ENCODE measurements at places on chromosomes 2 and 18. TPM values are rescaled to one million over a fixed set of nuclear protein-coding genes. Genes with fewer than 3 reads are reported as not detected.

- no peak for DNase-seq
Observed at GRCh38 chr18:55407191-55407590, 180.8 kb downstream of the TCF4 start.

DNA sequence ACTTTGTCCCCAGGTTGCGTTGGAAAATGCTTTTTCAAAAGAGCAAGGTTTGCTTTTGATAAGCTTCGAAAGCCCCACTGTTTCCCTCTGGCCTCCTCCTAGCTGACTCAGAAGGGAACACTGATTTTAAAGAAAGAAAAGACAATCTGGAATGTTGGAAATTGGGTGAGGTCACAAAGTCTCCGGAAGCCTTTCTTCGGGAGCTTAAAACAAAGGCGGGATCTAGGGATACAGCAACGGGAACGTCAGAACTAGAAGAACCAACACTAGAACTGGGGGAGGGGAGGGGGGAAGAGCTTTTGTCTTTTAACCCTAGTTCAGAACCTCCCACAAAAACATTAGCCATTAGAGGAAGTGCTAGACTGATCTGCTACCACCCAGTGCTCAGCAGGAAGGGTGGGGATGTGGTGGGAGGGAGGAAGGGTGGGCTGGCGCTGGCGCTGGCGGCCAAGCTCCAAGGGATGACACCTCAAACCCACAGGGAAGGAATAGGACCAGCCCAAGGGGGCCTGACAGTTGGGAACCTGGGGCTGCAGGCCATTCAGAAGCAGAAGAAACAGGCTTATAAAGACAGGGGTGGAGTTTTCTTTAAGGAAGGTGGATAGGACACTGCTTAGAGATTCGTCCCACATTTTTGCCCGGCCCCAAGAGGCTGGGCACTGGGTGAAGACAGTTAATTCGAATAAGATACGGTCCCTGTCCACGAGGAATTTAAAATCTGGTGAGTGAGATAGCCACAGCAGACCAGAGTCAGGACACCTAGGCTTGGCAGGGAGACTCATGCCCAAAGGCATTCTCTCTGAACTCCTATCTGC is 1.7 kb downstream of the TMSB10 start:
- peak; percentile 40 for DNase-seq

DNA sequence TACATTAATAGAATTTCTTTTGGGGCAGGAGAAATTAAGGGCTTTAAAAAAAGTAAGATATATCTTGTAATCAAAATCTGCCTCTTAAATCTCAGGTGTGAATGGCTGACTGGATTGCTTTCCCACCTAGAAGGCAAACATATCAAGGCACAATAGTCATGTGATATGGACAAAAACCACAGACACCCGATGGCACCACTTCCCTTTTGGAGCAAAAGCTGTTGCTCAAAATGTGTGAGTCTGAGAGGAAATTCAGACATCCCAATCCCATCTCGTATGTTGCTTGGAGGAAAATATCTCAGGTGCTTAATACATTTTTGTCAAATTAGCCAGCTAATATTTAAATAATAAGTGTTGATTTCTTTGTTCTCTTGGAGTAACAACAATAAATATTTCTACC is 120.7 kb downstream of the KCNF1 start:
- no peak for DNase-seq

DNA sequence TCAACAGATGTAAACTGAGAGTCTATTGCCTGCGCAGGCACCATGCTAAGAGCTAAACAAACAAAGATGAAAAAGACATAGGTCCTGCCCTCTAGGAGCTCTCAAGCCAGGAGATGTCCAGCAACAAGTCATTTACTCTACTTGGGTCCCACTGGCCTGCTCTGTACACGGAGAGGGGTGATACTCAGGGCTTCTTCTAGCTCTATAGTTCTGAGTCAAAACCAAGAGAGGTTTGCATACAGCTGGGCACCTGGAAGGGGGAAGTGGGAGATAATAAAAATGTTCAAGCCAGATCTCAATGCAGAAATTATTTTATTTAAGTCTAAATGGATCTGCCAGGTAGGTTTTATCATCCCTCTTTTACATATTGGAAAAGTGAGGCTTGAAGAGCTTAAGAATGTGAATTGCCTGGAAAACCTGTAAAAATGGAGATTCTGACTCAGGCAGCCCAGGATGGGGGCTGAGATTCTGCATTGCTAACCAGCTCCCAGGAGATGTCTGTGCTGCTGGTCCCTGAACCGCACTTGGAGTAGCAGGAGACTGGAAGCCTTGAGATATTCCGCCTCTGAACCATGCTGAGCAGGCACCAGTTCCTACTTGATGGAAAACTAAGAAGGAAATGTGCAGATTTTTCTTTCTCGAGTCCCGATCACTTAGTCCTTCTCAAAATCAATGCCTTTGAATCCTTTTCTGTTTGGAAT is 201.1 kb downstream of the PRKCE start:
- DNase-seq = no peak

DNA sequence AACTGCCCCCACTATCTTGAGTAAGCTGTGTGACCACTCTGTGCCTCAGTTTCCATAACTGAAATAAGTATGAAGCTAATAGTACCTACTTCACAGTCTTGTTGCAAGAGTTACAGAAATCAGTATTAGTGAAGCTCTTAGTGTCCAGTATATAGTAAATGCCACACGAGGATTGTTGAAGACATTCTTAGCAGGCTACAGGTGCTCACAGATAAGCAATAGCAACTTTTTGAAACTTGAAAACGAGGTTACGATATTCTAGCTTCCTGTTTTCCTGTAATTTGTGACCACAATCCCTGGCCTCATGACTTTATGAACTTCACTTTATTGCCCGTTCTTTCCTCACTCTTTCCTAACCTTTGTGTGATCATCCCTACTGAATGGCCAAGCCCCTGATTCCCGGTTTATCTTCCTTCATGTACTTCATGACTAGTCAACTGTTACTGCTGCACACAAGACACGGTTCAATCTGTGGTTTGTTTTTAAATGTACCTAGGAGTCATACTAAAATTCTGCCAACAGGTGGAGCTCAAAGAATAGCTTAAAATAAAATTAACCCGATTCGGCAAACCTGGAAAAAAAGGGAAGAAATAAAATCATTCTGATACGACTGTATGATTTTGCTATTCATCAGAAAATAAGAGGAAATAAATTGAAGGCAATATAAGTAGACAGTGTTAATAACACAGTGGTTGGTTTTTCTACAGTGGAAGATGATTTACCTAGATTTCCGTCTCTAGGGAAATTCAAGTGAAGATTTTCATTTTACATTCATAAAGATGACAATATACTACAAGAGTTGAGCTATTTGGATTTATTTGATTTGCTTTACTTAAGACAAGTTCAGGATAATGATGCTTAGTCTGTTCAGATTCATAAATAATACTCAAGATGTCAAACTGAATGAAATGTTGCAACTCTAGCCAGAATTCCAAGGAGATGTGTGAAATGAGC is 38.1 kb upstream of the STAT1 start:
- no peak for DNase-seq

DNA sequence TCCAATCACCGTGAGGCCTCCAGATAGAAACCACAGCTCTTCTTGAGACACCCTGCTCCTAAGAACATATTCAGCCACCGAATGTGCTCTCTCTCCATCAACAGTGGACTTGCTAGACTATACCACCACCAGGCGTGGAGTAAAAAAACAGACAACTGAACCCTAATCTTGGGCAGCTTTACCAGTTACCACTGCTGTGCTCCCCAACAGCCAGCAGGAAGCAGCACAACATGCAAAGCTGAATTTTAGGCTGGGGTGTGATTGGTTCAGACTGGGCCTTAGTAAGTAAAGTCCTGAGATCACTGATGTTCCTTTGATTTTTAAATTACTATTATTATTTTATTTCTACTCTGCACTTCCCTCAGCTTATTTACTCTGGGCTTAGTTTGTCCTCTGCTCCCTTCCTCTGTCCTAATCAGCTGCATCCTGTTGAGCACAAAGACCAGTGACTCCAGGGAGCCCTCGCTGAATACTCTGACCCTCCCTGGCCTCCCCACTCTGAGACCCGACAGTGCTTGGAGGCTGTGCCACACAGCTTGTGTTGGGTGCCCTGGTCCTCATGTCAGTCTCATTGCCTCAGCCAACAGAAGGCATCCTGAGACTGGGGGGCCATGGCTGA is 21.9 kb downstream of the MRPL35 start:
- DNase-seq = peak; percentile 43

DNA sequence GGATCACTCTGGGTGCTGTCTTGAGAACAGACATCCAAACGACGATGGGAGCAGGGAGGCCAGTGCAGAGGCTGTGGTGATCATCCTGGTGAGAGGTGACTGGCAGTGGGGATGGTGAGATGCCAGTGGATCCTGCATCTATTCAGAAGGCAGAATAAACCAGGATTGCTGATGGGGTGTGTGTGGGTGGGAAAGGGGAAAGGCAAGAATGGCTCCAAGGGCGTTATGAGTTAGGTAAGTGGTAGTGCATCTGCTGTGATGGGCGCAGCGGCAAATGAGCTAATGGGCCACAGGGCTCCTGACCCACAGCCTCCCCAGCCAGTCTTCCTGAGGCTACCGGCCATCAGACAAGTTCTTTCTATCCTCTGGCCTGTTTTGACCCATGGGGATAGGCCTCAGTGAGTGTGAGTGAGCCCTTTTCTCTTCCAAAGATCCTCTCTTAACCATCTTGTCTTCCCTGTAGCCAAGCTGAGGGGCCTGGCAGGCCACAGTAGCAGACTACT is 29.6 kb downstream of the SERTAD2 start:
- DNase-seq = no peak

DNA sequence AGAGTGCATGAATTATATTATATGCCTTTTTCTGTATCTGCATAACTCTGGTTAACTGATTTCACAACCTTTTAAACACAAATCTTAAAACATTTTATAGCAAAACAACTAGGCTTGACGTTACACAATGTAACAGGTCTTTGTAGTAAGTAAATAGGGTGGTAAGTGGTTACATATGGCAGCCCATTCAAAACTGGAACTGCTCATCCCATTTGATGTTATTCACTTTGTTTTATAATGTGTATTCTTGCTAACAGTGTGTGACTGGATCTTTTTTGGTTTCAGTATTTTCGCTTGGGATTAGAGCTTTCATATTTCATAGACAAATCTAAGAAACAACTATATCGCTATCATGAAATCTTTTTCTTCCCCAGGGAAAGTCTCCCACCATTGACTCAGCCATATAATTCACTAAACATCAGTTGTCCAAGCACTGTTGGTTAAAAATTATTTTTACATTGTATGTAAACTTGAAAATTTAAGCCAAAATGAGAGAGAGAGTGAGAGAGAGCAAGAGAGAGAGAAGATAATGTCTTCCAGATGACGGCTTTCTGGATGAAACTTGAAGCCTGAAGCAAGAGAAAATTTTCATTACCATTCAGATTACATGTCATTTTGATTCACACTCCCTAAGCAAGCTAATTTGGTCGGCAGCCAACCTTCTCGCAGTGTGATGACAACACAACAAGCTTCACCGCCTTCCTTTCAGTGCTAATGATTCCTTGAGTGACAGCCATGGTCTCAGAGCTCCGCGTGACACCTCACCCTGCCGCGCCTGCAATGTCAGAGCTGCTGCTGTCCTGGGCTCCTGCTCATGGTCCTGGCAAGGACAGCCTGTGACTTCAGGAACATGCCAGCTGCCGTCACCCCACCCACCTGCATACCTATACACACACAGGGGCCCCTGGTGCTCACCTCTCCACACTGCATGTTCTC is 946.9 kb upstream of the SOX11 start:
- no peak for DNase-seq

GRCh38 chr2:203905656-203906055 is 30.9 kb upstream of the ICOS start:
- no peak for DNase-seq

GRCh38 chr2:8684878-8685696 is 3.2 kb downstream of the ID2 start:
- peak; percentile 91 for DNase-seq

- DNase-seq = no peak
Observed at GRCh38 chr2:176112375-176113302, 3.9 kb upstream of the HOXD10 start.

DNA sequence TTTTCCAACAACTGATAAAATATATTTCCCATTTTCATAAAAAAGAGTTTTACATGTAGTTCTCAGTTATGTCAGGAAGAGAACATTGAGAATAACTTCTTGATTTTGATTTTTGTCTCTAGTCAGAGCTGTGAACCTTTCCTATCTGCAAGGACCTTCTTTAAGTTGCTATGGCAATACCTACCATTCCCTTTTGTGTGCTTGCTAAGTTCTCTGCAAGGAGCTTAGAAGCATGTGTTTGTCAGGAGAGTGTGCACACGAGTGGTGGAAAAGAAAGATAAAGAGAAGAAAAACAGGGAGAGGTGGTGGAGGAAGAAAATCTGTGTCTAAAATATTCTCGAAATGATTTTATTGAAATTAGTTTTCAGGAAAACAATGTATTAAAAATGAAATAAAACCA is 140.3 kb upstream of the SLC8A1 start:
- no peak for DNase-seq

DNA sequence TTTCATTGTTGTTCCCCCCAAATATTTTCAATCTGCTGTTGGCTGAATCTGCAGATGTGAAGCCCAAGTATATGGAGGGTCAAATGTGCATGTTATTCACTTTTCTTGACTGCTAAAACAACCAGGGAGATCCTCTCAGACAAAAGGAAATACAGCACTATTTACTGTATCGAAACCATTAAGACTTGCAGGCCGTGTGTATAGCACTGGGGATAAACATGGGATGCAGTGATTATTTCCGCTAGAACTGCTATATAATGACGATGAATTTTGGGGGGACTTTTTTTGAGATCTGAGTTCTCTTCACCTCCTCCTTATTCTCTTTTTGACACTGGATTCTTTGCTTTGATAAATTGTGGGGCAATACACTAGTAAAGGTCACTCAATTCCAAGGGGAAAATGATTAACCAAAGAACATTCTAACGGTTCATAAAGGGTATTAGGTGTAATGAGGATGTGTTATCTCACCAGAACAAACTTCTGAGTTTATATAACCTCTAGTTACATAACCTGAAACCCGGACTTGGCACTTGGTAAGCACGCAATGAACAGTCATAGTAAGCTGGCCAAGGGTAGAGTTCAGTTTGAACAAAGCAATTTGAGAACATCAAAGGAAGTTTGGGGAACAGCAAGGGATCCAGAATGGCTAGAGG is 3.5 kb upstream of the UGT1A1 start:
- DNase-seq = peak; percentile 22

GRCh38 chr2:143706354-143706753 is 577.1 kb downstream of the ARHGAP15 start:
- no peak for DNase-seq

DNA sequence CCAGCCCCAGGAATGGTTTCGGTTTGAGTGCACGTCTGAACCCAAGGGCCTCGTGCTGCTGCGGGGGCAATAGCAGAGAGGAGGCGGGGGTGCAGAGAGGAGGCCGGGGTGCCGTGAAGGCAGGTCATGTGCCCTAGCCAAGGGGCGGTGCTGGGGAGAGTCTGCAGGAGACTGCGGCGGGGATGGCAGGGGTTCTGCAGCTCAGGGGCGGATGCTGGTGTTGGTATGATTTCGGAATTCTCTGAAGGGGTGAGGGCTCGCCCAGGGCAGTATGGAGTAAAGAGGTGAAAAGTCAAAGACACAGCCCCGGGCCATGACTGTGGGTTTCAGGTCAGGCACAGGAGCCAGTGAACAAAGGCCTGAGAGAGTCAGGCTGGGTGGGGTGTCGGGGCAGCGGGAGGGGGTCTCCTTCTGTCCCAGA is 186.5 kb upstream of the HDAC4 start:
- no peak for DNase-seq

NR4A2 gene
- 0.97 TPM for total RNA-seq

RFTN2 gene
- total RNA-seq = 0.18 TPM

IL36G gene
- not detected for total RNA-seq

DAW1 gene
- 5.4 TPM for total RNA-seq

ATP6V1C2 gene
- 4.8 TPM for total RNA-seq

TLX2 gene
- total RNA-seq = 0.72 TPM

LNPK gene
- 18.1 TPM for total RNA-seq

PAX8 gene
- total RNA-seq = 7.5 TPM

RGPD6 gene
- 39.4 TPM for total RNA-seq

TMEM37 gene
- total RNA-seq = 15.8 TPM

Data from Caco-2 (cell line).